Mesenchymal stem cell (in vitro differentiated cells and primary cell): ENCODE measurements at places on chromosomes 7 and 10.

GRCh38 chr10:62183442-62183841 is 85.2 kb downstream of the RTKN2 start:
- DNase-seq = no peak

- no peak for DNase-seq
Measured at GRCh38 chr7:87060288-87060537, 759 bp upstream of the ELAPOR2 start.

DNA sequence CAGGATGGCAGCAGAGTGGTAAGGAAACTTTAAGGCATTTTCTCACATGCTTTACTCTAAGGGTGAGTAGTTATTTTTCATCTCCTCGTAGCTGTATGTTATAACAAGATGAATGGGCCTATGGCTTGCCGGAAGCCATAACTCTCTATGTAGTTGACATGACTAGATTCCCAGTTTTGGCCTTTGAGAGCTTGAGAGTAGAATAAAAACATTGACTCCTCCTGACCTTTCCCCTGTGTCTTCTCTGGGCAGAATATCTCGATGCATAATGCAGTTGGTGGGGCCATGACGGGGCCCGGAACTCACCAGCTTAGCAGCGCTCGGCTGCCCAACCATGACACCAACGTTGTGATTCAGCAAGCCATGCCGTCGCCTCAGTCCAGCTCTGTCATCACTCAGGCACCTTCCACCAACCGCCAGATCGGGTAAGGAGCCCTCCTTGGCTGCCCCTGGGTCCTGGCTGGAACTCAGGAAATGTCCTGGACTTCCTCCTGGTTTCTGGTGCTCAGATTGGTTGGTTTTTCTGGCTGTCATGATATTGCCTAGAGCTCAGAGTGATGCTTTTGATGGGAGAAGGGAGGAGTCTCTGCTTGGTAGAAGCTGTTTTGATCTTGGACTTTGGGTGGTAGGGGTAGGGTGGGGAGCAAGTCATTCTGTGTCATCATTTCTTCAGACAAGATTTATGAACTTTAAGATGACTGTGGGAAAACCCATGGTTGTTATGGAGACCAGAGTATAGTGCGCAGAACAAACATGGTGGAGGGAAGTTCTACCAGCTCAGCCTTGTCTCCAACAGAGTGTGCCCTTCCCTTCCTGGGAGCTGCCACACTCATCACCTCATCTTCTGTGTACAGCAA is 158.0 kb downstream of the CREB5 start:
- DNase-seq = no peak

DNA sequence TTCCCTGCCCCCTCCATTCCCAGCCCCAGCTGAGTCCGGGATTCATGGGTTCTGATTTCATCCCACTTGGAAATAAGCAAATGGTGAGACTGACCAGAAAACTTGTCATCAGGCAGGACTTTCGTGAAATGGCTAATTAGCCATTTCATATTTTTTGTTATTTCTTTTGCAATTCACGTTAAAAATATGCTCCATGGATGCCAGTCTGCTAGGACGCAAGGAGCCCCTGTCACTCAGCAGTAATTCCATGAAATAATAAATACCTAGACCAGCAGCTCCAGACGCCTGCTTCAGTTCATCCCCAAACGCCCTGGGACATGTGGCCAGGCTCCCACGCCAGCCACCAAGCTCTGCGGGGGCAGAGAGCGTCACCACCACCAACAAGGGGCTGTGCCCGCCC is 111.0 kb downstream of the TRIL start:
- DNase-seq = no peak
